ENCODE measurements at places on chromosomes 3 and 15.

- no peak for DNase-seq
Measured at GRCh38 chr3:147672436-147672835, 263.3 kb downstream of the ZIC1 start.

DNA sequence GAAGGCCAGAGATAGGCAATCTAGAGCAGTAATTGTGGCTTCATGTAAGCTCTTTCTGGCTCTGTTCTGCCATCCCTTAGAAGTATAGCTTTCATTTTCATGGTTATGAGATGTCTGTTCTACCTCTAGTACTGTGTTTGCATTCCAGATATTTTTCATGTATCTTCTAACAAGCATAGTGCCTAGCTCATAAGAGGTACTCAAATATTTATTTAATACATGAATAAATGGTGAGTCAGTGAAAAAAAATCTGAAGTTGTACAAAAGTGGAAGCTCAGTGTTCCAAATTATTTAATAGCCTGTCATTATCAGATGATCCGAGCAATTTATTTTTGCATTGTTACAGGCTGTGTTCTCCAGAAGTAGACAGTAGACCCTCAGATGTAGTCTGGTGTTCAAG is 64.3 kb downstream of the OXSM start:
- DNase-seq = no peak

- DNase-seq = no peak
Measured at GRCh38 chr15:95996494-95996893, 334.0 kb upstream of the NR2F2 start.

DNA sequence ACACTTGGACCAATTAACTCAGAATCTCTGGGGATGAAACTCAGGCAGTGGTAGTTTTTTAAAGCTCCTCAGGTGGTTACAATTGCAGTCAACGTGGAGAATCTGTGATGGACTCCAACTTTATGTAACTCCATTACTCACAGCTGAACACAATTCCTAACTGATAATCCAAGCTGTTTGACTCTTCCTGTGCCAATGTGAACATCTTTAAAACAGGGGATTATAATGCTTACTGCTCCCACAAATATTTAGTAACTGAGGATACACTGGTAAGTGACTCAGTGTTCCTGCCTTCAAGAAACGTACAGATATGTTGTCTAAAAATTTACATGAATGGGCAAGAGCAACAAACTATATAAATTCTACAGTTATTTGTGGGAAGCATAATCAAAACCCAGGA is 85.6 kb downstream of the OSBPL10 start:
- no peak for DNase-seq

GRCh38 chr15:70547846-70548487 is 215.4 kb downstream of the UACA start:
- DNase-seq = no peak

DNA sequence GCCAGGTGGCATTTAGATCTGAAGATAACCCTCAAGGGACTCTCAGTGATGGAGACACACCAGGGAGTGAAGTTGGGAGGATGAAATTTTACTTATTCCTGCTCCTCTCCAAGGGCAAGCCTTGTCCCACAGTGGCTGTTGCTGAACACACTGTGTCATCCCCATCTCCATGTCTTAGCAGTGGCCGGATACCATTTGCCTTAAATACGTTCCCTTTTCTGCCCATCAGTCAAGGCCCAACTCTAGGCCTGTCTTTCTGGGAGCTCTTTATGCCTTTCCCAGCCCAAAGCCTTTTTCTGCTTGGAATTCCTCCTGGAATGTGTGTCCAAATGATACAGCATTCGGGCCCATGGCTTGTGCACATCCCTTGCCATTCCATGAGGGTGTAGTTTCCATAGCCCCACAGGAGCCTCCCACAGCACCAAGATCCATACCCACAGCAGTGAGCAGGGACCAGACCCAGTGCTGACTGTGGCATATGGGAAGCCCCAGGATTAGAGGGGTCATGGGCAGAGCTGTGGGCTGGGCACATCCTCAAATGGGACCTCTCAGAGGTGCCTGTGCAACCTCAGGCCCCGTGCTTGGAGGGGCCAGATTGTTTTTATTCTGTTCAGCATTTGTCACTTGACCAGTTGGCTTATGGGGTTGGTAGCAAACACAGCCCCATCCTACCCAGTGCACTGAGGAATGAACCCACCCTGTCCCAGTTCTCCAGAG is 63.7 kb upstream of the PRR23C start:
- no peak for DNase-seq

DNA sequence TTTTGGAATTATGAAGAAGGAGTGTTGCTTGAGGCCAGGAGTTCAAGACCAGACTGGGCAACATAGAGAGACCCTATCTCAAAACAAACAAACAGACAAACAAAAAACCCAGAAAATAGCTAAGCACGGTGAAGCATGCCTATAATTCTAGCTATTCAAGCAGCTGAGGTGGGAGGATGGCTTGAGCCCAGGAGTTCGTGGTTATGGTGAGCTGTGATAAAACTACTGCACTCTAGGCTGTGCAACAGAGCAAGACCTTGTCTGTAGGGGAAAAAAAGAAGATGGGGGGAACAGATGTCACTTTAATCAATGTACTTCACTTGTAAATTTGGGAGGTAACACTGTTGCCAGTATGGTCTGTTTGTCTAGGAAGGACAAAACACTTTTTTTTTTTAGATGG is 18.7 kb upstream of the EOMES start:
- no peak for DNase-seq

GRCh38 chr3:104412608-104413580 is 953.8 kb upstream of the ALCAM start:
- no peak for DNase-seq

DNA sequence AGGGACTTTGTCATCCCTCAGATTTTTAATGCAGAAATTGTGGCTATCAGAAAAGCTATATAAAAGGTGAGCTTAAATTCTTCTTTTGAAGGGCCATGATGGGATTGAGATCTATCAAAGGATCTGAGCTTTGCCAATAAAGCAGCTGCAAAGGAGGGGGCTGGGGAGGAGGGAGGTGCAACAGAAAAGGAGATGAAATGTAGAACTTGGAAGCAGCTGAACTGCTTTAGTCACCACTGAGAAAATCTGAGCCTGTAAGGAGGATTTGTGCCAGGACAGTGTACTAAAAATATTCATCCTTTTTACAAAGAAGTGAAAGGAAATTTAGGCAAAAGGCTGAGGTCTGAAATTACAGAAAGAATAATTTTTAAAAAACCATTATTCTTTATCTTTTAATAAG is 10.4 kb downstream of the TSPAN3 start:
- no peak for DNase-seq

DNA sequence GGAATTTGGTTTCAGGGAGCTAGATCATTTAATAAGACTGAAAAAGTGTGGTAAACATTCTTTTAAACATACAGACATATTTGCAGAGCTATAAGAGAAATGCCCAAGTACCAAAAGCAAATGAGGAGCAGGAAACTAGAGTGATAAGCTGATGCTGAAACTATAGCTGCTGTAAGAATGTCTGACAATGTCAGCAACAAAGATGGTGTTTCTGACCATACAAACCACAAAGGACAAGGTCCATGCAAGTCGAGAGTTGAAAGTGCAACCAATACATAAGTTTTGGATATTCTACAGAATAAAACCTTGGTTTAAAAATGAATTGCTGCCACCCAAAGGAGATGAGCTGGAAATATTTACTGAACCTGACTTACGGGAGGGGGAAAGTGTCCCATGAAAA is 610.2 kb downstream of the TBL1XR1 start:
- no peak for DNase-seq

DNA sequence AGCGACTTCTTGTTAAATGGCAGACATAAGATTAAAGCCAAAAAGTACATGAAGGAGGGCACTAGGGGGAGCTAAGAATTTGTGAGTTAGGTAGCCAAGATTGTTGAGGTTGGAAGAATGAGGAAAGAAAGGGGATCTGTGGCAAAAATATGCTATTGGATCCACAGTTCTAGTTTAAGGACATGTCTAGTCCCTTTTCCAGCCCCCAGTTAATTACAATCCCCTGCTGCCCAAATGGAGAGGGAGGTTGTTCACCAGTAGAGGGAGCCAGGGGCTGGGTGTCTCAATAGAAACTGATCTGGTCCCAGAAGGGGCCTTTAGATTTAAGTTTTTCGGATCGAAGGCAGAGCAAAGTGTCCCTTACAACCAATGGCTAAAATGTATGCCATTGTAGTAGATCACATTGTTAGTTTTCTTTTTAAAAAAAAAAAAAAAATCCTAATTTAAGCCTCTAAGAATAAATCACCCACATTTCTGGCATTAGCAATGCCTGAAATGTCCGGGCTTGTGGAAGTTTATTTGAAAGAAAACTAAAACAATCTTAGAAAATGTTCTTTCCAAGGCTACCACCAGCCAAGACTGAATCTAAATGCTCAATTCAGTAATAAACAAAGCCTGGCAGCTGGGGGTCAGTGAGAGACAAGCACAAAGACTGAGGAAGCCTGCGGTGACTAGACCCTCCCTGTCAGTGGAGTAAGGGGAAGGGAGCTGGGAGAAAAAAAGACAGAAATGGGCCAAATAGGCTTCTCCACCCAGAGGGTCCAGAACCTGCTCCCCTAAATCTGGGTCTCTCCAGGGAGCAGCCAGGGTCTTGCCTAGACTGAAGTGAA is 7.1 kb downstream of the COL8A1 start:
- DNase-seq = no peak

- no peak for DNase-seq
Measured at GRCh38 chr3:66299891-66300290, 79.1 kb downstream of the SLC25A26 start.

DNA sequence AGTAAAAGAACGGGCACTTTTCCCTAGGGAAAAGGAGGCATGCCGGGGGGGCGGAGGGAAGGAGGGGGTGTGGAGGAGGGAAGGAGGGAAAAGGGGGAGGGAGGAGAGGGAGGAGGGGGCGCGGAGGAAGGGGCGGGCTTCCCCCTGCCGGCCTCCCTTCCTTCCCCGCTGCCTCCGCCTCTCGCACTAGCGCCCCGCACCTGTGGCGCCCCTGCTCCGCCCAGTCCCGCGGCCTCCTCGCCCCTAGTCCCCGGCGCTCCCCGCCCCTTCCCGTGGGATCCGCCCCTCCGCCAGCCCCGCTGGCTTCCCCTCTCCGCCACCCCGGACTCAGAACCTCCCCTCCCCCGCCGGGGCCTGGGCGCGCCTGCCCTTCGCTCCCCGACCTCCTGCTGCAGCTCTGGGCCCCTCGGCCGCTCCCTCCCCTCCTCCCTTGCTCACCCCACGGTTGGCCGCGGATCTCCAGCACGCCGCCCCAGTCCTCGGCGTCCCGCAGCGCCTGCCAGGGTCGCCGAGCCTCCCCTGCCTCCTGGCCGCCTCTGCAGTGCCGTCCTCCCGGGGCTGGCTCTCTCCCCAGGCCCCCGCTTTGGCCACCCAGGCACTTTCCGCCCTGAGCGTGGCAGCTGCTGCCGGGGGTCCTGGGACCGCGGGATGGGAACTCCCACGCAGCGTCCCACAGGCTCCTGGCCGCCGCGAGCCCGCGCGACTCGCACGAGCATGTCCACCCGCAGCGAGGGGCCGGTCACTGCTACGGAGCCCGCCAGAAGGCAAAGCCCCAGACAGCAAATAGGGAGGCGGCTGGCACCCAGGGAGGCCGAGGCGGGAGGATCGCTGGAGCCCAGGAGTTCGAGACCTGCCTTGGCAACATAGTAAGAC is 147.4 kb downstream of the TJP1 start:
- no peak for DNase-seq

- DNase-seq = no peak
Measured at GRCh38 chr3:128320551-128321340, 145.9 kb downstream of the DNAJB8 start.

DNA sequence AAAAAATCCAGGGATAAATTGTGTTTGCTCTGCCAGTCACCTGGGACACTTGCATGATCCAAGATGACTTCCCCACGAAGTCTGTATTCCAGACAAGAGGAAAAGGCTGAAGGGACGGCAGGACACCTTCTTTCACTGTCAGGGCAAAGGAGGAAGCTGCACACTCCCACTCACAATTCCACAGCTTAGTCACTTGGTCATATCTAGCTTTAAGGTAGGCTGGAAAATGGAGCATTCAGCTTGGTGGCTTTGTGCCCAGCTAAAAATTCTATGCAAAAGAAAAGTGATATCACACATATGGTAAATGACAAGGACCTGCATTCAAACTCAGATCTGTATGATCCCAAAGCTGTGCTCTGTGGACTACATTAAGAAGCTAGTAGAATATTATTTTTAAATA is 109.2 kb upstream of the TPM1 start:
- no peak for DNase-seq

- DNase-seq = peak; percentile 52
Measured at GRCh38 chr3:87350367-87351199, 74.2 kb upstream of the POU1F1 start.
